ENCODE measurements at places on chromosomes 3 and 15. TPM values are rescaled to one million over a fixed set of nuclear protein-coding genes. Genes with fewer than 3 reads are reported as not detected.

- no peak for DNase-seq
These were observed 54.2 kb upstream of the SPATA12 start for GRCh38 chr3:57006179-57006657.

GRCh38 chr3:67798412-67798811, 144.0 kb upstream of the SUCLG2 start:
- DNase-seq: no peak

DNA sequence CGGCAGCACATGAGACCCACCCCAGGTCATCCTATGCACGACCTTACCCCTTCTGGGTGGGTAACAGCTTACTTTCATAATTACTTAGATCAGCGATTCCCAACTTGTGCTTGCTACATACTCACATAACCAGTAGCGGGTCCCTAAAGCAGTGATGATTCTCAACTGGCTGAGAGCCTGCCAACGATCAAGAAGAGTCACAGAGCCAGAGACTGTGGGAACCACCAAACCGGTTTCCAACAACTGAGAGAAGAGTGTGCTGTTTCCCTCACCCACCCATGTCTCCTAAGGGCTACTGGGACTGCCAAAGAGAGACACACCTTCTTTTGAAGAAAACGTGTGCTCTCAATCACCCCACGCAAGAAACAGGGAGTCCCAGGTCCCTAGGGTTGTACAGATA, 12.0 kb upstream of the XXYLT1 start:
- no peak for DNase-seq

DNA sequence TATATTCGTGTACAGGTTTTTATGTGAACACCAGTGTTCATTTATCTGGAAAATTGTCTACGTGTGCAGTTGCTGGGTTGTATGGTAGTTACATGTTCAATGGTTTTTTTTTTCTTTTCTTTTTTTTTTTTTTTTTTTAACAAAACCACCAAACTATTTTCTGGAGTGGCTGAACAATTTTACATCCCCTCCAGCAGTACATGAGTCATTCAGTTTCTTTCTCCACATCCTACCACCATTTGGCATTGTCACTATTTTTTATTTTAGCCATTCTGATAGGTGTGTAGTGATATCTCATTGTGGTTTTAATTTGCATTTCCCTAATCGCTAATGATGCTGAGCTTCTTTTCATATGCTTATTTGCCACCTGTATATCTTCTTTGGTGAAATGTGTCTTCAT, 256.3 kb upstream of the EOMES start:
- DNase-seq: no peak

- DNase-seq: no peak
These were observed 610.9 kb downstream of the AGBL1 start for GRCh38 chr15:86690566-86690965.

GRCh38 chr3:107981471-107982111, 109.2 kb downstream of the CD47 start:
- DNase-seq: no peak

DNA sequence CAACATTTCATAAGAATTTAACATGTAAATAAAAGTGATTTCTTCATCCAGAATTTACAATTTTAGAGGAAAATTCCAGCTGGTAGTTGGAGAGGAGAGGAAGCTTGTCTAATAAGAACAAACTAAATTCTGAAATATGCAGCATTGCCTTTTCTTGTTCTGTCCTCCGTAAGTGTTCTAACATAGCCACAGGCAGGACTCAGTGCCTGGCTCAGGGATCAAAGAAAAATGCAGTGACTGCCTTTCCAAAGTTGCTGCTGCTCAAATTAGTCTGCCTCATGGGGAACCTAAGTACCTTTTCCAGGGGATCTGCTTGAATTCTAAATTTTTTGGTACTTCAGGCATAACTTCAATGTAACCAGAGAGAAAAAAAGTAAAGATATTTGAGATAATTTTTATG, 713.0 kb upstream of the CADM2 start:
- no peak for DNase-seq

DNA sequence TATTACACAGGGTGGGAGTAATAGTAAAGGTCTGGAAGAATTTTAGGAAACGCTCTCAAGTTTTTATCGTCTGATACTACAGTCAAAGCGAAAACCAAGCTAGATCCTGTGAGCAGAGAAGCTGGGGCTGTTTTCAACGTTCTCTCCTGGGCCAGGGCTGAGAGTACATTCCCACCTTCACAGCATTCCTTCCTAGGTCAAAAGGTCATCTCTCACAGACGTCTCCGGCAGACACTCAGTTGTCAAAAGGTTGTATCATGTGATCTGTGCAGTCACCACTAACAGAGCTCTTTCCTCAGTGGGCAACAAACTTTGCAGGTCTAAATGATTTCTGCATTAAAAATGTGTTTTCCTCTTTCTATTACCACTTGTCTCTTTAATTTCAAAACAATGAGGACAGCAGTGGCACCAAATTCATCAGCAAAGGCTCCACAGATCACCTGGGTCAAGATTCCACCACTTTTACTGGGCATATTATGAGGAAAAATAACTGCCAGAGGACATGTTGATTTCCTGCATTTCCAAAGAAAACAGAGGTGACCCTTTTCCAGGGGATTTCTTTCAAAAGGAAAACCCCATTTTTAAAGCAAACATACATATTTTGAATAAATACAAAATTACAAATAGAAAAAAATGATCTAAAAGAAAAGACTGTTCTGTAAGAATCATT, 41.9 kb downstream of the MEIS2 start:
- no peak for DNase-seq

DNA sequence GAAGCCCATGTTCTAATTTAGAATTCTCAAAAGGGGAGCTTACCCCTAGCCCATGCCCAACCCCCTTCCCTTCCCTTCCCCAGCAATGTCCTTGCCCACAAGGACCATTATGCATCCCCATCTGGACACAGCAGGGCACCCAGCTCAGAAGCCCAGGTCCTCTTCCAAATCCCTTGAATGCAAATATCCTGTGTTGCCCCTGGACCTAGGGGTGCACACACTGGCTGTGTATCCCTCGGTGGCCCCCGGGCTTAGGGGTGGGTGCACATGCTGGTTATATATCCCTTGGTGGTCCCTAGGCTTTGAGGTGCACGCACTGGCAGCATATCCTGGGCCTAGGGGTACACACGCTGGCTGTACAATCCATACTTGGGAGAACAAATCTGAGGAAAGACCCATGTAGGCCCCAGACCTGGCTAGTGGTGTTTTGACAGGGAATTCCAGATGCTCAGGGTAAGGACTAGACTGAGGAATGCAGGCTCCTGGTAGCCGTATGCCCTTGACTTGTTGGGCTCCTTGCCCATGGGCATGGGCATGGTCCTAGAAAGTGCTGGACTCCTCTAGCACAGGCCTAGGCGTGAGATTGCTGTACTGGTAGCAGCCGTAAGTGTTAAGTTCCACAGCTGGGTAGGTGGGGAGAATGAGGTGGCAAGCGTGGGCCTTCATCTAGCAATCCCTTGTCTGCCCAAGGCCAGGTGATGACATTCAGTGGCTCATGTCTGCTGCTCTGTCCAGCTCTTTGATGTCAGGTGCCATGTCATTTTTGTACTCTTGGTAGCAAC, 222.4 kb downstream of the OPA1 start:
- DNase-seq: no peak

DNA sequence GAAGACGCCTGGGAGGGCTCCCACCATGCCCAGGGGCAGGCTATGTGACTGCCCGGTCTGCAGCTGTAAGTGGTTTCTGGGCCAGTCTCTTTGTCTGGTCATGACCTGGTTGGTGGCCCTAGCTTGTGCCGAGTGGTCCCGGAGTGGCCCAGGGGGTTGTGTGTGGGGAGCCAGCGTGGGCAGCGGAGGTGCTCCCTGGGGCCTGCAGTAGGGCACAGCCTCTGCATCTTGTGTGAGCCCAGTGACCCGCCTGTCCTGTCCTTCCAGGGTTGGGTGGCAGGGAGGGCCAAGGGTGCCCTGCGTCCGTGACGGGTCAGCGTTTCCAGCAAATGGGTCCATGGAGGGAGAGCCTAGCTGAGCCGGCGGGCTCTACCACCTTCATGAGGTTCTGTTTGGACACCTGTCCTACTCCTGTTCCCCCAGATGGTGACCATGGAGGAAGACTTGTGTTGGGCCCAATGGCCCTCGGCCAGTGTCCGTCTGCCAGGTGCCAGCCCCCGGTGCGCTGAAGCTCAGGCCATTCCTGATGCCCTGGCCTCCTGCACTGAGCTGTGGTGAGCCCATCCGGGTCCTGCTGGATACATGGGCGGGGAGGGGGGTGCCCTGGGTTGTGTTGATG, 215.4 kb downstream of the SNRPN start:
- no peak for DNase-seq

GRCh38 chr15:75786575-75786947, 56.7 kb upstream of the UBE2Q2 start:
- no peak for DNase-seq

DNA sequence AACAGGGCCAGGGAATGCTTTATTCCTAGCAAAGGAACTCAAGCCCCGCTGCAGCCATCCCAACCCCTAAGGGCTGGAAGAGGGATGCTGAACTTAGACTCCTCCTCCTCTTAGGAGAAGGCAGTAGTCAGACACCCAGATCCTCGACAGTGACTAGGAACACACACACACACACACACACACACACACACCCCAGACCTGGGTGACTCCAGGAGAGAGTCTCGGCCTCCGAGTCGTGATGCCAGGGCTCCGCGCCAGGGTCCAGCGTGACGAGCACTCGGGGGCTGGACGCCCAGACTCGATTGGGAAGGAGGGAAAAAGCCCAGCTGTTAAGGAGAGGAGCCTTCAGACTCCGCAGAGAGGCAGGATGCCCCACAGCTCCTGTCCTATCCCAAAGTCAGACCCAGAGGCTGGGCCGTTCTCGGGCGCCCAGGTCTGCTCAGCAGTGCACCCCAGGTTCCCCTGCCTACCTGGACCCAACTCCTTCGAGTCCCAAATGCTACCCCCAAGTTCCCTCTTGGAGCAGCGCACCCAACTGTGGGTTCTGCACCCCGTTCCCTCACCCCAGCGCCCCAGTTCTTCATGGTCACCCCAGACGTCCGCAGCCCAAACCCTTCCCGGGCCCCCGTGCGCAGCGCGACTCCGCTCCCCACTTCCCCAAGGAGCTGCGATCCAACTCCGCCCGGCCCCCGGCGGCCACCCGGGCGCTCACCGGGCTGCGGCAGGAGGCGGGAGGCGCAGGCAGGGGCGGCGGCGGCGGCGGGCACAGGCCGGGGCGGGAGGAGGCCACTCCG, 421 bp downstream of the BMF start:
- no peak for DNase-seq

GRCh38 chr3:33167284-33167683, 51.3 kb downstream of the SUSD5 start:
- DNase-seq: no peak

GRCh38 chr15:36671017-36671416, 91.6 kb downstream of the CDIN1 start:
- no peak for DNase-seq

GRCh38 chr3:65827076-65827475, 211.6 kb downstream of the MAGI1 start:
- DNase-seq: no peak

DNA sequence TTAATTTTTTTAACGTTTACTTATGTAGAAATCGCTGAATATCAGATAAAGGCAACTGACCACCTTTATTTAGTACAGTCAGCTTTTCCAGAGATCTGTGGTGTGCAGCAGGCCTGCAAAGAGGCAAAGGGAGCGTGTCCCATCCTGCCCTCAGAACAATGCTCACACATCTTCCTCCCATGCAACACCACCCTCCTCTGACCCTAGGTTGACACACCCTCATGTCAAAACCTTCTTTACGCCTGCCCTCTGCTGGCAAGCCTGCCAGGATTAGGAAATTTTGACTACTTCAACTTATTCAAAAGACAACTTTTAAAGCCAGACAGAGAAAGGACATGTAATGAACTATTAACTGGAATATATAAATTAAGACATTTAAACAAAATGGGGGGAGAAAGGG, 513.7 kb downstream of the FOXP1 start:
- DNase-seq: peak; percentile 82

DNA sequence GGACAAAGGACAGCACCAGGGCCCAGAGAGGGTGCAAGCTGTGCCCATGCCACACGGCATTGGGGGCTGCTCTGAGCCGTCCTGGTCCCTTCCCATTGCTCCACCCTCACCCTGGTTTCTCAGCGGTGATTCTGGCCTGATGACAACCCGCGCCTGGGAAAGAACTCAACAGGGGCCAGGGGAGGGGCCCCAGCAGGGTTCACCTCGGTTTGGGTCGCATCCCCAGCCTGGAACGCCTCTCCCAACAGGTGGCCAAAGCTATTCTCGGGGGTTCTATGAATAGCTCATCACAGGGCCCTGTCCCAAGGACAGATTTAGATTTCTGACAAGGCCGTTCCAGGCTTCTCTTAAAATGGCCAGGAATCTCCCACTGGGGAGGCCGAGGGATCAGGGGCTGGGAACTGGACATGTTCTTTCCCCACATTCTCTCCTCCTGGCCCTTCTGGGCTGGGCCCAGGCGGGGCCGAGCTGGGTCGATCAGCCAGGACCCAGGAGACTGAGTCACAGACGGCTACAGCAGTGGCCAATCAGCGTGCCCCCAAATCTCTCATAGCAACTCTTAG, 17.9 kb downstream of the GRIP2 start:
- no peak for DNase-seq

- no peak for DNase-seq
These were observed 36.4 kb upstream of the EIF3J start for GRCh38 chr15:44500555-44500954.

- peak; percentile 63 for DNase-seq
These were observed 14.7 kb downstream of the CHD2 start for GRCh38 chr15:92914768-92915221.

GRCh38 chr3:44991326-44991725, 15.3 kb downstream of the EXOSC7 start:
- peak; percentile 50 for DNase-seq

GRCh38 chr3:136989781-136990524, 32.2 kb downstream of the IL20RB start:
- DNase-seq: no peak

GRCh38 chr3:155007729-155008128, 72.4 kb upstream of the MME start:
- DNase-seq: no peak

GRCh38 chr3:132042681-132043080, 7.9 kb upstream of the CPNE4 start:
- DNase-seq: no peak

- no peak for DNase-seq
These were observed 308.2 kb downstream of the CTNNB1 start for GRCh38 chr3:41507336-41508062.

DNA sequence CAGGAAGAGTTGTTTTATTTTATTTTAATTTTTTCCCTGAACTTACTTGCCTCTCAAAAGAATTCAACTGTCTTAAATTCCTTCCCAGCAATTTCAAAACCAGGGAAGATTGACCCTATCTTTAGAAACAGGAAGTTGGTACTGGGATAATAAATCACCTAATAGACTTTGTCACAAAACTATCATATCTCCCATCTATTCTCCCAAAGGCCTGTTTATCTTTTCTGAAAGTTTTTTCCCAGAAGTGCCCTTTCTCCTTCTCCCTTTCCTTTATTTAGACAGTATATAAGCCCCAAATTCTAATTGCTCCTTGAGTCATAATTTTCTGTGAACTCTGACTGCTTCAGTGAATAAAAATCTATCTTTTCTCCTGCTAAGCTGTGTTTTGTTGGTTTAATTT, 2.9 kb upstream of the RNF7 start:
- no peak for DNase-seq

The ARL14 gene
- total RNA-seq: not detected

The SYNPR gene
- total RNA-seq: not detected

The BBS4 gene
- 16.1 TPM for total RNA-seq

The SCAANT1 gene
- total RNA-seq: 4.7 TPM

The WDR49 gene
- 0.79 TPM for total RNA-seq

The FILIP1L gene
- 0.37 TPM for total RNA-seq

The FBXO40 gene
- total RNA-seq: not detected

The ADAMTSL3 gene
- not detected for total RNA-seq

The FHIT gene
- 120 TPM for total RNA-seq

The RAD18 gene
- 19.8 TPM for total RNA-seq

The USP50 gene
- total RNA-seq: not detected

The PDIA5 gene
- total RNA-seq: 1.3 TPM
